ENCODE measurements at places on chromosomes 3 and 15.

GRCh38 chr15:39365161-39365560, 215.7 kb upstream of the THBS1 start:
- DNase-seq: no peak

GRCh38 chr3:11558002-11558401, 85.7 kb downstream of the VGLL4 start:
- DNase-seq: no peak

DNA sequence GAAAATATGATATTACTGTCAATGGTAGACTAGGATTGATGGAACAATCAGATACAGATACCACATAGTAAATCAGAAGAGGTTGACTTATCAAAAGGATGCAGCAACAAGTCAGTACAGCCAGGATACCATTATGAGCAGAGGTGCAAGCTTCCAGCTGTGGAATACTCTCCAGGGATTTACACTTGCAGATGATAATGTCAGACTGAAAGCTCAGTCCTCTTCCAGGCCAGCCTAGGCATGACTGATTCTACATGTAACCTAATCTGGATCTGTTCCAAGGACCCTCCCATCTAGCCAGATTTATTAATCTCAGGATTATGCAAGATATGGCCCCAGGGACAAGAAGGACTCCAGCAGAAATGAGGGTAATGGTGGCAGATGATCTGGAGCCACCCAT, 8.2 kb downstream of the FILIP1L start:
- no peak for DNase-seq

GRCh38 chr15:101078669-101079323, 159.6 kb downstream of the LRRK1 start:
- DNase-seq: no peak

DNA sequence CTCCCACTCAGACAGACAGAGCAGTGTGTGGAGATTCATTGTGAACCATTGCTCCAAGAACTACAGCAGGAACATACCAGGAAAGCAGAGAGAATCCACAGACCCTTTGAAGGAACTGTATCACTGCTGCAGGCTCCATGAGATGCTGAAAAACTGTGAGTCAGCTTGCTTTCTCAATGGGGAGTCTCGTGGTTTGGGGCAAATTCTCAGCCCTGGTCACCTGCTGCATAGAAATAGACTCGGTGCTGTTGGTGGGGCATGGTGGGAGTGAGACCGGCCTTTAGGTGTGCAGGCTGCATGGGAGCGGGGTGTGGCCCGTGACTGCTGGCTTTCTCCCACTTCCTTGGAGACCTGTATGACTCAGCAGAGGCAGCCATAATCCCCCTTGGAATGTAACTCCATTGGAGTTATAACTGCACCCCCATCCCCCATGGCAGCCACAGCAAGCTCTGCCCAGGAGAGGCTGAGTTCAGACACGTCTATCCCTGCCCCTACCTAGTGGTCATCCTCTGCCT, 35.6 kb downstream of the ALCAM start:
- no peak for DNase-seq

DNA sequence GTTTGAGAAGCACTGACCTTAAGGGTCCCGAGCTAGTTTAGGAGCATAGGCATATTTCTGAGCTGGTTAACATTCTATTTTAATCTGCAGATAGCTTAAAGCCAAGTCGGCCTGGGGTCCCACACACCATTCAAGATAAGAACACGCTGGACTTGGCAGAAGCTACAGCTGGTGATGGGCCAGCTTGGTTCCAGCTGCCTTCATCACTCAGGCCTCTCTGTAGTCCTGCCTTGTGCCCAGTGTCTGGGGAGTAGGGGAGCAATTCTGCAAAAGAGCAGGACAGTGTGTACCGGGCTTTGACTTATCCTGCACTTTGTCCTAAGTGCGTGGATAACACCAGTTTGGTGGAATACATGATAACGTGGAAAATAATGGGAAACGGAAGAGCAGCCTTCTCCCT, 164.5 kb downstream of the MEGF11 start:
- no peak for DNase-seq

DNA sequence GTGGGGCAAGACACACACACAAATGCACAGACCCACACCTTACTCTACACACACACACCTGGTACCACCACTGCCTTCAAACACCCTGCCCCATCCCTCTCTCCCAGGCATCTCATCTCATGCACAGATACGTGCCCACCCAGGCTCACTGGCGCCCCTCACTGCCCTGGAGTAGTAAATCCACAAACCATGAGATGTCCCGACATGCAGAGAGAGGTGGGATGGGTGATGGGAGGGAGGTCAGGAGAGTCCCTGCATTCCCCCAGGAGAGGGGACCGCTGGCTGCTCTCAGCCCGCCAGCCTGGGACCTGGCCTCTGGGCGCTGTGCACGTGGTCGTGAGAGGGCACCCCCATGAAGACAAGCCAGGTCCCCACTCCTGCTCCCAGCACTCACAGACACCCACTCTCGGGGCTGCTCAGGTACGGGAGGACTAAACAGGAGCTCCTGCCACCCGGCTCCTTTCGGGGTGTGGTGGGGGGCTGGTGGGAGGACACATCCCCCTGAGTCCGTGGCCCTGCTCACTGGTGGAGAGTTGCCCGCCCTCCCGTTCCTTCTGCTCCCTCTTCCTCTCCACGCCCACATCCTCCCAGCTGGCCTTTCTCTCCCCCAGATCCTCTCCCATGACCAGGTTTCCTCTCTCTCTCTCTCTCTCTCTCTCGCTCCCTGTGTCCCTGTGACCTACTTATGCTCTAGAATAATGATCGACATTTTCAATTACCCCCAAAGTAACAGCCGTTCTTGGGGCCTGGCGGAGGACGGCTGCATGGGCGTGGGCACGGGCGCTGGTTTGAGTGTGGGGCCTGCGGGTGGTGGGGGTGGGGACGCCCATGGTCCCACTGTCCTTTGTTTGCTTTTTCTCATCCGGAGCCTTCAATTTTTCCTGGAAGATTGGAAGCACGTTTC, 18.9 kb upstream of the CSPG4 start:
- DNase-seq: no peak

DNA sequence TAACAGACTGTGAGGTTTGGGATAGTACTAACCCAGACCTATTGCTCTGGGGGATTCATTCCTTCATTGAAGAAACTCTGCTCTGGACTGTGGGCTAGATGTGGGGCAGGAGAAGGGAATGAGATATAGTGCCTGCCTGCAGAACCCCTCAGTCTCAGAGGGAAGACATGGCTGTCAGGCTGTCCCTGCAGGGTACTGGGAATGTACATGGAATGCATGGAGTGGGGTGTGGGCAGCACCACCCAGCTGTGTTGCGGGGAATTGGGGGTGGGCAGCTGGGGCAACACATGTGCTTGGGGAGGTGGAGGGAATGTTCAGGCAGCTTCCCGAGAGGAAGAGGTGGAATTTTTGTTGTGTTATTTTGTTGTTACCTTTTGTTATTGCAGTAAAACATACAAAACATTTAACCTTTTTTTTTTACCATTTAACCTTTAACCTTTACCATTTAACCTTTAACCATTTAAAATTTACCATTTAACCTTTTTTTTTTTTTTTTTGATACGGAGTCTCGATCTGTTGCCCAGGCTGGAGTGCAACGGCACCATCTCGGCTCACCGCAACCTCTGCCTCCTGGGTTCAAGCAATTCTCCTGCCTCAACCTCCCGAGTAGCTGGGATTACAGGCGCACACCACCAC, 7.3 kb downstream of the PAQR5 start:
- DNase-seq: no peak

- DNase-seq: no peak
Observed at GRCh38 chr3:11373654-11374053, 101.5 kb downstream of the ATG7 start.

- DNase-seq: peak; percentile 71
Observed at GRCh38 chr3:126678693-126679317, 23.9 kb upstream of the TXNRD3 start.

GRCh38 chr15:63502137-63502766, 2.1 kb upstream of the USP3 start:
- no peak for DNase-seq

GRCh38 chr3:59339818-59340217, 290.0 kb upstream of the CFAP20DC start:
- DNase-seq: no peak

- no peak for DNase-seq
Observed at GRCh38 chr15:66524838-66525237, 19.7 kb downstream of the ZWILCH start.

GRCh38 chr3:184262764-184263179, 1.4 kb upstream of the CAMK2N2 start:
- no peak for DNase-seq

DNA sequence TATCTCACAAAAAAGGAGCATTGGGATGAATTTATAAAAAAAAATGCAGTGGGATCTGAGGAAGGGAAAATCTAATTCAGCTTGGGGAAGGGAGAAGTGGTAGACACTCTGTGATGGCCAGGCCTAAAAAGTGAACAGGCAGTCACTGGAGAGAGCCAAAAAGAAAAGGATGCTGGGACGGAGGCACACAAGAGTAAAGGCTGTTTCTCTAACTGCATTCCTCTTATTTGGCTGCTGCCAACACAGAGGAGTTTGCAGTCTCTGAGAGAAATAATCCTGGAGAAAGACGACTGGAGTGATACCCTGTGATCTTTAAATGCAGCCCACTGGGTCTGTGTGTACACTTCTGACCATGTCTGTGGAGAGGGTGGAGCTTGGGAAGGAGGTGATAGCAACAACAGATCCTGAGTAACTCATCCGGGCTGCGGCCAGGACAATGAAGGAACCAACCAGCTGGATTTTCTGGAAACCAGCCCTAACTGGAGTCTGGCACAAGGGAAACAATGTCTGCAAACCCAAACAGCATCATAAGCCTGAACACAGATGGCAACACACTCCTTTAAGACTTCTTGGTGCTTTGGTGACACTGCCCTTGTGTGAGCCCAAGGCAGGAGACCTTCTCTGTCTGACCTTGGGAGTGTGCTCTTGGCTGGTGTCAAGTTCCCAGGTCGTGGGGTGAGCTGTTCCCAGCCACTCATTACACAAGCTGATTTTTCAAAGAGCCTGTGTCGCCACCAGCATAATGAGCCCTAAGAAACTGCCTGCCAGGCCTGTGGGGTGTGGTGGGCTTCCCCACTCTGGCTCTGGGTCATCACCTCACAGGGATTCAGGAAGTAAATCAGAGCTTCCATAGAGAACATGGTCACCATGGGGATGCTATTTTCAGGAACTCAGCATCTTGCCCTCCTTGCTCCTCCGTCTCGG, 8.0 kb downstream of the FYCO1 start:
- no peak for DNase-seq

GRCh38 chr3:178198329-178198728, 337.9 kb upstream of the KCNMB2 start:
- no peak for DNase-seq

GRCh38 chr3:101069901-101070798, 76.9 kb upstream of the ABI3BP start:
- DNase-seq: no peak

GRCh38 chr15:66703540-66703941, 1.5 kb downstream of the SMAD6 start:
- no peak for DNase-seq

Data from osteocyte (in vitro differentiated cells).